ENCODE measurements at places on chromosomes 11 and 22.

GRCh38 chr11:57653163-57653562 lies 3.5 kb upstream of the YPEL4 start:
- no peak for DNase-seq

- DNase-seq, result no peak
These were observed 112.4 kb downstream of the PDE2A start for GRCh38 chr11:72561856-72562255.

DNA sequence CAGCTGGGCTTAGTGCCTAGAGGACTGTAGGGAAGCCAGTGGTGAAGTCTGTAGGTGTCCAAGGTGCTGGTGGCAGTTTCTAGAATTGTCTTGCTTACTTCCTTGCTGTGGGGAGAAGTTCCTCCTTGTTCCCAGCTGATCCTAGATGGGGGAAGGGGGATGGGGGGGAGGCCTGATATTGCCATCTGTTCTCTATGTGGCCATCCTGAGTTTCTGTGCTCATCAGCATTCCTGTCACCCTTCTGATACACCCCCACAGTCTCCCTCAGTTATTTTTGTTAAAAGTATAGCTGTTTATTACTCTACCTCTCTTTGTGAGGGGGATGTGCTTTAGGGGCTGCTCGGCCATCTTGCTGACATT lies 36.5 kb downstream of the MADD start:
- DNase-seq, result no peak

- DNase-seq, result no peak
These were observed 15.9 kb downstream of the RNF214 start for GRCh38 chr11:117248341-117248740.

DNA sequence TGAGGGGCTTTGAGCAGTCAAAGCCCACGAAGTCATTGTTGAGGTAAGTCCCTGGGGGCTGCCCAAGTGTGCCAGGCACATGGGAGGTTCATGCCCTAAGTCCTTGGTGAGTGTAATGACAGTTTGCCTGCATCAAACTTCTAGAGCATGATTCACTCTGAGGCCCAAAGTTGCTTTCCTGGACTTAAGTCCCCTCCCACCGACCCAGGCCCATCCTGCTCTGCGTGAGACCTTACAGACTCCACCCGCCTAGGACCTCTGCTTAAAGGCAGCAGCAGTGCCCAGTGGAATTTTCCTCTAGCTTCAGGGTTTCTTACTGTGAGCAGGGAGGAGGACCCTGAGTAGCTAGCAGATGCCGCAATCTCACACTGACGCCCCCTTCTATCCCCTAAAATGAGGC lies 5.7 kb upstream of the PVALB start:
- DNase-seq, result no peak

GRCh38 chr11:128279866-128280265 lies 307.5 kb downstream of the ETS1 start:
- DNase-seq, result no peak

DNA sequence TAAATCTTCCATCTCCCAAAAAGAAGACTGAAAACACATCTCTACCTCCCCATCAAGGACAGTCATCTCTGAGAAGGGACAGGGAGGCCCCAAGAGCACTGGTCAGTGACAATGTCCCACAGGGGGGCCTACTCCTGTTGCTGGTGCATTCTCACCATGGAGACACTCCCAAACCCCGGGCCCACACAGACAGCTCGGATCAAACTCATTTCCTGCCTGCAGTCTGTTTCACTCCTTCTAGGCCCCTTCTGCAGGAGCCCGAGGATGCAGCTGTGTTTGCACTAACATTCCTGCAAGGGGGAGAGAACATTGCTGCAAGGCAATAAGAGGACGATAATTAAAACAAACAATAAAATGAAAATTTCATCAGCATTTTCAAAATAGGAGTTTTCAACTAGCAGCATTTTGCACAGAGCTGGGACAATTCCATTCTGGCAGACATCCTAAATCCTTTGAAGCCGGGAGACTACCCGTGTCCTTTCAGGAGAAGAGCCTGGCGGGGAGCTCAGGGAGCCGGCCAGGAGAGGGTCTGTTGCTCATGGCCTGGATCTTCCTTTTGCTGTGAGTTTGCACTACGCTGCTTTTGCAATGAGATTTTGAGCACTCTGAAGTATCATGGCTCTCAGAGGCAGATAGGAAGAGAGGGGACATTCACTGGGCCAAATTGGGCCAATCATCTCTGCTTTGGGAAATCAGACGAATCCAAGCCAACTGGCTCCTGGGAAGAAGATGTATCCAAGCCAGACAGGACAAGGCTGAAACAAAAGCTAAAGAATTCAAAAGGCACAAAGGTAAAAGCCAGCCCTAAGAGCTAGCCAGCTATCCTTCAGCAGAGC lies 33.2 kb downstream of the SPATA19 start:
- no peak for DNase-seq

- DNase-seq, result no peak
These were observed 163.3 kb upstream of the RASSF10 start for GRCh38 chr11:12845739-12846358.
